ENCODE measurements at places on chromosomes 13 and 19. TPM values are rescaled to one million over a fixed set of nuclear protein-coding genes. Genes with fewer than 3 reads are reported as not detected.

The COG6 gene
- total RNA-seq: 32.3 TPM

The CBARP gene
- 0.15 TPM for total RNA-seq

The RABAC1 gene
- total RNA-seq: 70.4 TPM

The ZNF528 gene
- total RNA-seq: 14.0 TPM

The PLD3 gene
- total RNA-seq: 84.5 TPM

The AMH gene
- total RNA-seq: 12.9 TPM

The MAP4K1 gene
- total RNA-seq: 221 TPM

The AKT2 gene
- total RNA-seq: 184 TPM

DNA sequence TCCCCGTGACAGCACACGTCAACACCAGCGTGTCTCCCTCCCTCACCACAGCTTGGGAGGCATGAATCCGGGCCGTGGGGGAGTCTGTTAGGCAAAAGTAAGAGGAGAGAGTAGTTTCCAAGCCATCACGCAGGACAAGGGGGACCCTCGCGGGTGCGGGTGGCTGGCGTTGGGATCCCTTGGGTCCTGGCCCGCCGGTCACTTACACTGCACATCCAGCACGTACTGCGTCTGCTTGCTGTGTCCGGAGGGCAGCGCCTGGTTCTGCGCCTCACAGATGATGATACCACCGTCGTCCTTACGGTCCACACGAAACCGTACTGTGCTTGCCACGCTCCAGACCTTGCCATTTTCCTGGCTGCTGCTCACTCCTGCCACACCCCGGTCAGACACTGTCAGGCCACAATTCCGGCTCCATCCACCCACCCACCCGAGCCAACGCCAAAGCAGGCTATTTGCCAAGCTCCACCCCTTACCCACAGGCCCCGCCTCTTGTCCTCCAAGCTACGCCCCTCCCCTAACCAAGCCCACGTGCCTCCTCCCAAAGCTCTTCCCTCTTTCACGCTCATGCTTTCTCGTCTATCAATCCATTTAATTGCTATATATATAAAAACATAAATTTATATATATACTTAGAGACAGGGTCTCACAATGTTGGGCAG is 6.6 kb upstream of the ZNF428 start:
- DNase-seq: no peak

DNA sequence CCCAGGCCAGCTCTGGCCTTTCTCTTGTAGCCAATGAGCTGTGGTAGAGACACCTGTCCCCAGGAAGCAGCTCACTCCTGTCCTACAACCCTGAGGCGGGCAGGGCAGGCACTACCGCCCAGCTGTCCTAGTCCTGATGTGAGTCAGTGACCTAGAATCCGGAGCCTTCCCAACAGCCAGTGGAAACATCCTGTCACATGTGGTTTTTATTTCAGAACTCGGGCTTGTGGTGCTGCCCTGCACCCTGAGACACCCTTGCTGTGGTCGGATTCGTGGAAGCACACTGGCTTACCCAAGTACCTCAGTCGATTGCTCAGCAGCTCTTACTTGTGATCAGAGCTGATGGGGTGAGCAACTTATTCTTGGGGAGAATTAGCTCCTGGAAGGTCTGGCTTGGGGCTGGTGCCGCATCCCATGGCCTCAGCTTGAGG is 83.6 kb upstream of the ARHGEF7 start:
- DNase-seq: no peak

DNA sequence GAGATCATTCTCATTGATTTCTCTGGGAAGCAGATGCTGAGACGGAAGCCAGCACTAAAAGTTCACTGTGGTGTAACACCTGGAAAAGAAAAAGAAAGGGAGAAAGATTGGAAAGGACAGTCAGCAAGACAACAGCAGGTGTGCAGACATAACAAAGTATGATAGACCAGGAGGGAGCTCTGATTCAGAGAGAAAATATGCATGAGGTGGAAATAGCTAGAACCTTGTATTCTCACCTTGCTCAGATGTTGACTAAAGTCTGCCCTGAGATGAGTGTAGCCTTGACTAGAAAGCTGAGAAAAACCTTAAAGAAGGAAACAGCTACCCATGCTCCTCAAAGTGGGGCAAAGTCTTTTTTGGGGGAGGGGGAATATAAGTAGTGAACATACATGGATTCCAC is 1711.8 kb downstream of the EFNB2 start:
- DNase-seq: no peak

DNA sequence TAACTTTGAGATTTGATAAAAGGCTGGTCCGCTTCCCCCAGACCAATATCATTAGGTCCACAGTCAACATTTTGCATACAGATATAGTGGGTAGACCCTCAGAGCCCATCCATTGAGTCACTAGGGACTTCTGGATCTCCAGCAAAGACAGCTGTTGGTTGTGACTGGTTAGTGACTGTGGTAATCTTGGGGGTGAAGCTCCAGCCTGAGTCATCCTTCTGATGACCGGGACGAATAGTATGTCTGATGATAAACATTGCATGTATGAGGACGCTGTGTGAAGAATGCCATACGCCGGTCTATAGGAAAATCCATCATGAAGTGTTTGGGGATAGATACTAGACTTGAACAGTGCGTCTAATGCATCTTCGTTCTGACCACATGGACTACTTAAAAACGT is 307.0 kb downstream of the UQCRFS1 start:
- DNase-seq: no peak

- DNase-seq: no peak
Measured at GRCh38 chr13:88592105-88592504, 920.9 kb downstream of the SLITRK5 start.

DNA sequence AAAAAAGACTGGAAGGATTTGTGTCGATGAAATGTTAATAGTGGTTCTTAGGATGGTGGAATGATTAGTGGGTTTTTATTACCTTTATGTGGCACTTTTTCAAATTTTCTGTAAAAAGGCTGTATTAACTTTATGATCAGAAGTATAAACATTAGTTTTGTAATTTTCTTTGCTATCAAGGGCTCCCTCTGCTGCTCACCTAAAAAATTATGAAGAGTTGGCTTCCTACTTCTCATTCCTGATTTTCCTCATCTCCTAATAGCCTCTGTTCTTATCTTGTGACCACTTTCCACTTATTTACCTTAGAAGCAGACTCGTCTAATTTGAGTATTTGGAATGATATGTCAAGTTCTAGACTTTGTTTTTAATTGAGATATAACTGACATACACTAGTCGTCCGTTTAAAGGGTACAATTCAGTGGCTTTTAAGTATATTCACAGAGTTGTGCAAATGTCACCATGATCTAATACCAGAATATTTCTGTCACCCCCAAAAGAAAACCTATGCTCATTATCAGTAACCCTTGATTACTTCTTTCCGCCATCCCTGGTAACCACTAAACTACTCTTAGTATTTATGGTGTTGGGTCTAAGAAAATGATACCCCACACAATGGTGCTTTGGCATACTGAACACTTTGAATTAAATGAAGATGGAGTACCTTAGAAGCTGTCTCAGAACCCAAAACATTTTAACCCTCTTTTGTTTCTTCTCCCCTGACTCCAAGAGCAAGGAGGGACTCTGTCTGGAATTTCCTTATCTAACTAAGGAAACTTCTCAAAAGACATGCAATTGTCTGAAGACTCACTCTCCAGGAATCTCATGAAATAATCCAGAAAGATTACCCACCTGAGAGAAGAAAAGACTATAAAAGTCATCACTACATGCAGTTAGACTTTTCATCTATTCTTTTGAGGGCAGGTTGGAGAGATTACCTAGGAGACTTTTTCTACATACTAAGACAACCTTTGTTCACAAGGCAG is 311.3 kb downstream of the DLEU7 start:
- DNase-seq: no peak

- no peak for DNase-seq
Measured at GRCh38 chr19:7602935-7603497, 7.4 kb downstream of the CAMSAP3 start.

DNA sequence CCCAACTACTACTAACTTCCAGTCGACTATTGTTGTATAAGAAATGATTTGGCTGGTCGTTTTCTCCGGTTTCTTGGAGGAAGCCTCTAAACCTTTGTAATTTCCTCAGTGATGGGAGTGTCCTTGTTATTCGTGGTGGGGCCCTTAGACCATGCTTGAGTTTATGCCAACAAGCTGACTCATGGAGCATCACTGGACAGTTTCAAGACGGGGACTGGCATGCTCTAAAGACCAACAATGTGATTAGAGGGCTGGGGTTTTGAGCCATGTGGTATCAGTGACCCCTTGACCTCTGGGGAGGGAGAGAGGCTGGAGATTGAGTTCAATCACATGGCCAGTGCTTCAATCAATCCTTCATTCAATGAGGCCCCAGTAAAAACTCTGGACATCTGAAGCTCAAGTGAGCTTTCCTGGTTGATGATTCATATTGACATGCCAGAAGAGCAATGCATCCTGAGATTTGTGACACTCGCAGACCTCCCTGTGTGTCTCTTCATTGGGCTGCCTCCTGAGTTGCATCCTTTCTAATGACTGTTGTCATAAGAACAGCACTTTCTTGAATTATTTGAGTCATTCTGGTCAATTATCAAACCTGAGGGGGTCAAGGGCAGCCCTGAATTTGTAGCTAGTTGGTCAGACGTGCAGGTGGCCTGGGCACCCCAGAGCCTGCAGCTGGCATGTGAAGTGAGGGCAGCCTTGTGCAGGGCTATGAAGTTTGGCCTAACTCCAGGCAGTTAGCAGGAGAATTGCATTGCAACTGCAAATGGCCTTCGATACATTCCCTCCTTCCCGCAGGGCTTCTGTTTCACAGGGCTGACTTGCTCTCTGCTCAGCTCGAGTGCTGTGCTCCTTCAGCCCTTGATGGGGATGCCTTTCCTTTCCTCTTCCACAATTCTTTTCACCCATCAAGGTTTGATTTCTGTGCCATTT is 246.5 kb downstream of the FGF9 start:
- DNase-seq: no peak

DNA sequence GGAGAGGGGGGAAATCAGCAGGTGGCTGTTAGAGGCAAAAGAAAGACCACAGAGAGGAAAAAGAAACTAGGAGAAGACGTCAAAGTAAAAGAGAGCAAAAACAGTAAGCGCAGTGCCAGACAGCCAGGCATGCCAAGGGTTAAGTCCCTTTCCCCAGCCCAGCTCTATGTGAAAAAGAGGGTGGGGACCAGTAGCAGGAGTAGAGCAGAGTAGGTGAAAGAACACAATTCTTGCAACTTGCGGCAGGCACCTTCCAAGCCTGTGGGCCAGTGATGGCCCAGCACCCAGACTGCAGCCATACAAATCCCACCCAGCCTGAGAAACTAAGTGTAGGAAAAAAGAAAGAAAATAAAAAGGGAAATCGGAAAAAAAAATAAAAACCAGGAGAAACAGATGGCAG is 64.2 kb upstream of the ZNF85 start:
- no peak for DNase-seq

DNA sequence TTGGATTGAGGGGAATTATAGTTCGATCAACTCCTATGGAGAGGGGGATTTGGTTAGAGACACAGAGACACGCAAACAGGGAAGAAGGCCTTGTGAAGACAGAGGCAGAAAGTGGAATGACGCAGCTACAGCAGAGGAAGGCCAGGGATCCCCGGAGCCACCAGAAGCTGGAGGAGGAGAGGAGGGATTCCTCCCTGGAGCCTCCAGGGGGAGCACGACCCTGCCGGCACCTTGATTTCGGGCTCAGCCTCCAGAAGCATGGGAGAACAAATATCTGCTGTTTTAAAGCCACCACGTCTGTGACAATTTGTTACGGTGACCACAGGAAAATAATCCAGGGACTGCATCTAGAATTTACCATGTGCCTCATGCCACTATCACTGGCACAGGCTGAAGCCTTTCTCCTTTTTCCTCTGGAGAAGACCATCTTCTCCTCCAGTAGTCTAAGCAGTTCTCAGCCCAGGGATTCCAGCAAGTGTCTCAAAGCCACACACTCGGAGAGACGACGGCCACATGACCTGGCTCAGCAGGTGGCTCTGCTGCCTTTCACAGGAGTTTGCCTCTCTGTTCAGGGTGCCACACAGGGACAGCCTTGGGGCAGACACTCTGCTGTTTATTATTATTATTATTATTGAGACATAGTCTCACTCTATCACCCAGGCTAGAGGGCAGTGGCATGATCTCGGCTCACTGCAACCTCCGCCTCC is 39.9 kb upstream of the CCNE1 start:
- DNase-seq: peak; percentile 31
